ENCODE measurements at places on chromosomes 2 and 18.
A peak's percentile ranks its signal among the peaks of the same experiment; 100 is the strongest.

DNA sequence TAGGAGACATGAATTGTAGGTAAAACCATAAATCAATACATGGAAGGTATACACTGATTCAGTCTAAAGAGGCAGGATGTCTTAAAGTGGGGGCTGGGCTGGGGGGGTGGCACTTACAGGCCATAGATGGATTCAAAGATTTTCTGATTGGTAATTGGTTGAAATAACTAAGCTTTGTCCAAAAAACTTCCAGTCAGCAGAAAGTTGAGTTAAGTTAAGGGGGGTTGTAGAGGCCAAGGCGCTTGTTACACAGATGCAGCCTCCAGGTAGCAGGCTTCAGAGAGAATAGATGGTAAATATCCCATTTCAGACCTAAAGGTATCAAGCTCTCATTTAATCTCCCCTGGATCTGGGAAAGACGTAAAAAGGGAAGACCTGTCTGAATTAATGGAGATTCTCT lies 233.6 kb upstream of the NRXN1 start:
- no peak for DNase-seq

- no peak for DNase-seq
Observed at GRCh38 chr2:63538390-63538789, 49.9 kb downstream of the WDPCP start.

DNA sequence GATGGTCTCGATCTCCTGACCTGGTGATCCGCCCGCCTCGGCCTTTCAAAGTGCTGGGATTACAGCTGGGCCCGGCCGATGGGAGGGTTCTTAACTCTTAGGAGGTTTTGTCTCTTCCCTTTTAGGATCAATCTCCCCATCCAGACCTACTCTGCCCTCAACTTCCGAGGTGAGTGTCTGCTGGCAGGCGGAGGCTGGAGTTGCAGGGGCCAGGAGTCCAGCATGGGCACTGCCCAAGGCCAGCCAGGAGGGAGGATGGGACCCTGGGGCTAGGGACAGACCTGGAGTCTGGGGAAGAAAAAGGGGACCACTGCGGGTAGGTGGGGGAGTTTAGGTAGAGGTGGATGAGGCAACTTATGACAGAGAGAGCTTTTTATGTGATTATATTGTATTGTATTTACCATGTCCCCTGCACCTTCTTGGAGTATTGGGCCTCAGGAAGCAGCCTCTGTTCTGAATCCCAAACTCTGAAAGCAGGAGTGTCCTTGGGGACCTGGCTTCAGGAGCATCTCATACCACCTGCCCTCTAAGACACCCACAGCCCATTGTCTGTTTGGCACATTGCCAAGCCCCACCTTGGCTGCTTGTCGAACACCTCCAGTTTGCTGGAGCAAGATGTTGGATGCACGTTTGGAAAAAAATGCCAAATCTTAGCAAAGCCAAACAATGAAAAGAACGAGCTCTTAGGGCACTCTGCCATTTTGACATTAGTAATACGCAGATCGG lies 5.6 kb downstream of the DES start:
- DNase-seq, result no peak

GRCh38 chr2:86176597-86176996 lies 18.7 kb downstream of the IMMT start:
- no peak for DNase-seq

- DNase-seq, result no peak
Observed at GRCh38 chr2:232466221-232466620, 10.3 kb downstream of the ALPI start.

DNA sequence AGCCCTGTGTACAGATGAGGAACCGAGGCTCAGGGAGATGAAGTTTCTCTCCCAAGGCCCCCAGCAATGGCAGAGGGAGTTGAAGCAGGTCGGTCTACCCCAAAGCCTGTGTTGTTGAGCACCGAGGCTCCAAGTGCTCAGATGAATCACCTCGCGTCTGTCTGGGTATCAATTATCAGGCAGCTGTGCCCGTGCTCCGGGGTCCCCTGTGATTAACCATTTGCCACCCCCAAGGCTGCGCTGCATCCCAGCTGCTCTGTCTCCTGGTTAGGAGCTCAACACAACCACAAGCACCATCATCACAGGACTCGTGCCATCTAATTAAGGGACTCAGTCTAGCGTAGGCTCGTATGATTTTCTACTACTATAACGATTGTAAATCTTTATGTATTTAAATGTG lies 27.1 kb downstream of the LIPG start:
- DNase-seq, result no peak

GRCh38 chr2:232761301-232761907 lies 15.0 kb downstream of the KCNJ13 start:
- no peak for DNase-seq

GRCh38 chr2:217802266-217802665 lies 200.5 kb downstream of the TNS1 start:
- DNase-seq, result no peak

DNA sequence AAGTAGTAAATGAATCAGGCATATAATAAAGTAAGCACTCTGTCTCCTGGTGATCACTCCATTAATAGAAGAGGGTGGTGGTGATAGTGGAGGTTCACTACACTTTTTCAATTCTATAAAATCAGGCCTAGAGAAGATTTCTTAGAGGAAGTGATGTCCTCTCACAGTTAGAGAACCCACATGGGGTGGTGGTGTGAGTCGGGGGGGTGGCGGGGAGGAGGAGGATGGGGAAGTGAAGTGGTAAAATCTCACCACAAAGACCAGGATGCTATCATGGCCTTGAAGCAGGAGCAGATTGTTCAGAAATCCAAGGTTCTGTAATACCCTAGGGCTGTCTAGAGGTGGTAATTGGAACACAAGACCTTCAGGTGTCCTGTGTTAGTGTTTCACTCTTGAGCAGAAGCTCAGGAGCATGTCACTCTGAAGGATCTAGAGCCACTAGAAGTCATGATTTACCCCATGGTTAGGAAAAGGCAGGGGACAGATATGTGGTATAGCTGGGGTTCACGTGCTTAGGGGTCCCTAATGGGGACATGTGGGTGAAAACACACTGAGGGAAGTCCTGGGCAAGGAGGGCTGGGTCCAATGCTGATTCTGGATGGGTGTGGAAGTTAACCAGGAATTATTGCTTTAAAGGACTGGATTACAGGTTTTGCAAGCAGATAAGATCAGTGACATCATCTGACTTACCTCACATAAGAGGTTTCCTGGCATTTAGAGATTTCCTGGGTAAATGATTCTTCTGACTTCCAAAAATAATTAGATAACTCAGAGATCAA lies 31.0 kb downstream of the RNF125 start:
- no peak for DNase-seq

DNA sequence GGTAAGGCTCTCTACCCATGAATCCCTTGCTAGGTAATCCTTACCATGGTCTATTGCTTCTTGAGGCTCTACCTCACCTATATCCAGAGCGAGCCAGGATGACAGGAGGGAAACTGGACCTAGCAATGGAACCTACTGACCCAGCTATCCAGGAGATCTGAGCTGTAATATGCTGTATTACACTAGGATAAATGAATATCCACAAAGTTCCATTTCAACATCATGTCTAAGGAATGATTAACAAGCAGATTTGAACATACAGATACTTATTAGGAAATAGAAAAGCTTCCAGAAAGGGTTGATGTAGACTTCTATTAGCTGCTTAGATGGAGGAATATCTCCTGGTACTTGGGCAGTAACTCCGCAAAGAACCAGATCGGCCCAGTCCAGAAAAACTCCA lies 110.1 kb downstream of the BAZ2B start:
- DNase-seq, result no peak

DNA sequence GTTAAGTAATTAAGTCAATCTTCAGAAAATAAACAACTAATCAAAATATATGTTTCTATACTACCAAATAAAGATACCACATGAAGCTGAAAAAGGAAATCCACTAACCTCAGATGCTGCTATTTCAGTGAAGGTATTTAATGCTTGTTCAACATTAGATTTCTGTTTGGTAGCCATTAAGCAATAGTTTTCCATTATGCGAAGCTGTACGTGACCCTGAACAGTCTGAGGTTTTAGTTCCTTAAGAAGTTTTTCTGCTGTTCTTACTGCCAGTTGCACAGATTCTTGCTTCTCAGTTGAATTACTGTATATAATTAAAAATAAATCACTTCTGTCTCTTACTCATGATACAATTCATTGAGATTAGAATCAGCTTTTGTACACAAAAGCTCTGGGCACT lies 65.4 kb downstream of the TTC21B start:
- no peak for DNase-seq

GRCh38 chr2:109609352-109610024 lies 4.3 kb downstream of the SEPTIN10 start:
- DNase-seq, result no peak

GRCh38 chr2:31241625-31242270 lies 7.8 kb downstream of the EHD3 start:
- DNase-seq, result no peak

- no peak for DNase-seq
Observed at GRCh38 chr2:98827625-98828368, 96.9 kb upstream of the MGAT4A start.

DNA sequence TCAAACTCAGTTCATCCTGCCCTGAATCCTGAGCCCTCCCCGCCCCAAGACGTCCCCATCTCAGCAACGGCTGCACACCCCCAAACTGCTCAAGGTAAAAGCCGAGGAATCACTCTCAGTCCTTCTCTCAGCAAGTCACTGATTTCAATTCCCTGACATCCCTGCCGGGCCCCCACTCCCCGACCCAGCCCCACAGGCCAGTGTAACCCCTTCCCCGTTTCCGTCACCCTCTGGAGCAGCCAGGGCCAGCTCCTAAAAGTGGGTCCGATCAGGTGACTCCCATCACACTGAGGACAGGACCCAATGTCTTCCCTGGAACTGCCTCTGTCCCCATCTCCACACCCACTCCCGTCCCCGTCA lies 20.5 kb downstream of the SNORC start:
- DNase-seq, result no peak

DNA sequence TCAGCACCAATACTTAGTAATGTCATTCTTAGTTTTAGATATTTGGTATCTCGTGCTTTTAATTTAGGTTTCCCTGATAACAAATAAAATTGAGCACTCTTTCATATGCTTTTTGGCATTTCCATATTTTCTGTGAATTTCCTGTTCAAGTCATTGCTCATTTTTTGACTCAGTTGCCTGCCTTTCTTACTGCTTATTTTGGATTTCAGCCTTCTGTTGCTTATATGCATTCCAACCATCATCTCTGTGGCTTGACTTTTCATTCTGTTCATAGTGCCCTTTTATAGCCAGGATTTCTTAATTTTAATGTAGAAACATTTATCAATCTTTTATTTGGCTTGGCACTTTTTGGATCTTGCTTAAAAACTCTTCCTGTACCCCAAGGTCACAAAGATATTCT lies 14.5 kb upstream of the KIF3C start:
- DNase-seq, result no peak

DNA sequence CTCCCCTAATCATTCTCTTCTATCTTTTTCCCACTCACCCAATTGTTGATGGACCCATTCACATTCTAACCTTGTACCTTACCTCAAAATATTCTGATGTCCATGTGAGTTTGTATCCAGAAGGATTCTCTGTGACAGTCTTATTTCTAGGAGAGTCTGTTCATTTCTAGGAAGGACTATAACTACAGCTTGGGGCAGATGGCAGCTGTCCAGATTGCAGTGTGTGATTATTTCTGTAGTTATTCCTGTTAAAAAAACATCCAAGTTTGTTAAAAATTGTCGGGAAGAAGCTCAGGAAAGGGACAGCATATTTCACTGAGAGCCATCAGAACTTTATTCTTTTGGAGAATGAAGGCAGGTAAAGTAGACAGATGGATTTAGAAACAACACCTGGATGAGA lies 142.6 kb downstream of the RAPGEF4 start:
- DNase-seq, result no peak

GRCh38 chr18:778194-778927 lies 33.7 kb downstream of the YES1 start:
- no peak for DNase-seq

- peak; percentile 65 for DNase-seq
Observed at GRCh38 chr2:121721926-121722325, 14.7 kb downstream of the NIFK start.

- DNase-seq, result peak; percentile 71
Observed at GRCh38 chr2:160075171-160075570, 12.8 kb upstream of the PLA2R1 start.

DNA sequence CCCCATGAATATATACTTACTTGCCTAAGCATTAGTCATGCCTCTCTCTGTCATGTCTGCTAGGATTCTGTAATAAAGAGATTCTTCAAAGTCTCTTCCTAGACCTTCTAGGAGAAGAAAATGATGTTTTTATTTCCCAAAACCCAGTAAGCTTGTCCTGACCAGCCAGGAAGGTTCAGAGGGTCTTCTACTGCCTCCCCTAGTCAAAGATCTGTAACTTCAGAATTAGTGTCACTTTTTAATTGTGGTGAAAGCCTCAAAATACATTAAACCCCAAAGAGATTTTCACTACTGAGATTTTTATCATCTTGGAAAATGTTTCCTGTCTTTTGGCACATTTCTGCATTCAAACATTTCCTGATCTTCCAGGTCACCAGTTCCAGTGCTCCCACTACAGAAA lies 232.9 kb upstream of the STK17B start:
- no peak for DNase-seq

- no peak for DNase-seq
Observed at GRCh38 chr2:189798312-189799029, 14.2 kb downstream of the PMS1 start.

DNA sequence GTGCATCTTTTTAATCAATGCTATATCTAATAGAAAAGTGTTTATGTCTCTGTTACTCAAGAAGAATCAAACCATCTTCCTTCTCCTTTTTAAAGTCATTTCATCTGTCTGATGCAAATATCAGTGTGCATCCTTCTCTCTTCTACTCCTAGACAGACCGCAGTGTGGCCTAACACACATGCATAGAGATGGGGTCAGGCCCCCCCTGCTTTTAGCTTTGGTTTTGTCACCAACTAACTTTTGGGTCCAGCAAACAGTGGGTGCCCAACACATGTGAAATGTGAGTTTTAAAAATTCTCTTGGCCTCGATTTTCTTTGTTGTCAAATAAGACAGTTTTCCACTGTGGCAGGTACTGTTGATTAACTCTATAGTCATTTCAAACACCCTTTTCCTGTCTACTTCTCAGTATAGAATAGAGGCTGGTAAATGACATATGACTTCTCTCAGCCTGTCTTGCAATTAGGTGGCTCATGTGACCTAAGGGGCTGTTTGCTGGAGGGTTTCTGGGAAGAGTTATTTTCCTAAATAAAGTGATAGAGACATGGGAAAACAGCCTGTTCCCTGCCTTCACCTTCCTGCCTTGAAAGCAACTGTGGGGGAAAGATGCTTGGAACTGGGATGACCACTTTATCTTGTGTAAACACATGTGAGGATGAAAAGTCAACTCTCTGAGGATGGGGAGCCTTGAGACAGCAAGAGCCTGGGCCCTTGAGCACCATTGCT lies 65.7 kb upstream of the DARS1 start:
- DNase-seq, result no peak

DNA sequence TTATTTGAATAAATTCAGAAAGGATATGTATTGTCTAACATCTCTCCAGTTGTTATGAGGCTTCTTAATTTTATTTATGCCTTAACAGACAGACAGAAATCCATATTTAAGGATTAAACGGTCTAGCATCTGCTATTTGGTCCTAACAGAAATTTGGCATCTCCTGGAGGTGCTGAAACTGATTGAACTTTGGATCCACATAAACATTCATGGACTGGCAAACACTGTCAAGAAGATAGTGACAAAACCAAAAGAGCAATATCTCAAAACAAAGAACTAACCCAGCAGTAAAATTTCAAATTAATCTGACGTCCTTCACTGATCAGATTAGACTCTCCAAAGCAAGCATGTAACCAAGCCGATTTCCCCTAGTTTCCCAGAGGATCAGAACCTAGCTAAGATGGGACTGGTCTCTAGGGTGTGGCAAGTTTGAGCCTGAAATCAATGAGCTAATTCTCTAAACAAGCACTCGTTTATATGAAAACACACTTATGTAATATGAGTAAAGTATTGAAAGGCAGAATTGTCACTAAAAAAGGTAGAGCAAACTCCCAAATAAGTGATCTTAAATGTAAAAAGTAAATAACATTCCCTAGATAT lies 139.5 kb downstream of the NOL4 start:
- DNase-seq, result no peak
